NCI-H1092 treated with DMSO at 0.1 percent for 48 hours (cell line): ENCODE measurements at places on chromosomes 6 and 20.

DNA sequence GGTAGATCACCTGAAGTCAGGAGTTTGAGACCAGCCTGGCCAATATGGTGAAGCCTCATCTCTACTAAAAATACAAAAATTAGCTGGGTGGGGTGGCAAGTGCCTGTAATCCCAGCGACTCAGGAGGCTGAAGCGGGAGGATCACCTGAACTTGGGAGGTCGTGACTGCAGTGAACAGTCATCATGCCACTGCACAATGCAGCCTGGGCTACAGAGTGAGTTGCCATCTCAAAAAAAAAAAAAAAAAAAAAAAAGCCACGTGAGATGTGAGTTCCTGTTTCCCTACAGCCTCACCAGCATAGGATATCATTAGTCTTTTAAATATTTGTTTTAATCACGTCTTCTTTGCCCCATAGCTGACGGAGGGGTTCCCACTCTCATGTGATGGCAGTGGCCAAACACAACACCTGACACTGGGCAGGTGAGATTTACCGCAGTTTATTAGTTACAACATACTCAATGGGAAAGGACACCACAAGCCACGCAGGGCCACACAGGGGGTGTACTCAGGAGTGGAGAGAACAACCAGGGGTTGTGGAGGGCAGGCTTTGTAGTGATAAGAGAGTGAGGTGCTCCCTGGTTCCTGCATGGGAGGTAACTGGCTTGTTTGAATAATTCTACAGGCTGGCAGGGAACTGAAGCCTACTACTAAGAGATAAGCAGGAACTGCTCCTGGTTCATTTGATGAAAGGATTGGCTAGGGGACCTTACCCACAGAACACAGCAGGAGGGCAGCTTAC lies 4.6 kb upstream of the LZTS3 start:
- no peak for DNase-seq

DNA sequence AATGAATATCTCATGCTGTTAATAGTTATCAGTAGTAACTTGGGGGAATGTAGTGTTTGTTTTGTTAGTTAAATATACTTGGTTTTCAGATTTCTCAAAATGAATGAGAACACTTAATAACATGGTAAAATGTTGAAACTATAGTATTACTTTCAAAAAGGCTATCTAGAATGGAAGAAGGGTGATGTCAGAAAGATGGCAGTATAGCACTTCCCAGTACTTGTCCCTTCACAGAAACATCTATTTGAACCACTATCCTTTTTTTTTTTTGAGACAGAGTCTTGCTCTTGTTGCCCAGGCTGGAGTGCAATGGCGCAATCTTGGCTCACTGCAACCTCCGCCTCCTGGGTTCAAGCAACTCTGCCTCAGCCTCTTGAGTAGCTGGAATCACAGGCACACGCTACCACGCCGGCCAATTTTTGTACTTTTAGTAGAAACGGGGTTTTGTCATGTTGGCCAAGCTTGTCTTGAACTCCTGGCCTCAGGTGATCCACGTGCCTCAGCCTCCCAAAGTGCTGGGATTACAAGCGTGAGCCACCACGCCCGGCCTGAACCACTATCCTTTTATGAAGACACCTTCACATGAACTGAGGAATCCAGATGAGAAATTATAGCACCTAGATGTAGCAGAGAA lies 4.7 kb upstream of the ECHDC1 start:
- DNase-seq = no peak

DNA sequence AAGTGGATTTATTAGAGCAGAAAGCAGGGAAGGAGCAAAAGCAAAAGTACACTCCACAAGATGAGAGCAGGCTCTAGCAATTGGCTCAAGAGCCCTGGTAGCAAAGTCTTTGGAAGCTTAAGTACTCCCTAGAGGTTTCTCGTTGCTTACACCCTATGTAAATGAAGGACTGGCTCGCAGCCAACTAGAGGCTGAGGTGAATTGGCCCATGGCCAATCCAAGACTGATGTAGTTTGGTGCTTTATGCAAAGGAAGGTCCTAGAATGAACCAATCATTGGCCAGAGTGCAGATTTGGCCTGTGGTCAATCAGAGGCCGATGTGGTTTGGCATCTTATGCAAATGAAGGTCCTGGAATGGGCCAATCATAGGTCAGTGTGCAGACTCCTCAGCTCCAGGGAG lies 191.3 kb upstream of the ARID1B start:
- DNase-seq = peak; percentile 57

- no peak for DNase-seq
Observed at GRCh38 chr6:145020543-145020942, 714.8 kb downstream of the EPM2A start.

GRCh38 chr20:58064411-58065010 lies 163.9 kb downstream of the ANKRD60 start:
- DNase-seq = no peak
